IPS DF 6.9 (cell line): ENCODE measurements at places on chromosomes 1 and 21.
A peak's percentile ranks its signal among the peaks of the same experiment; 100 is the strongest.

GRCh38 chr1:36067871-36068270, 16.0 kb upstream of the TEKT2 start:
- no peak for DNase-seq

- no peak for DNase-seq
Observed at GRCh38 chr1:9858293-9859035, 34.7 kb upstream of the CLSTN1 start.

DNA sequence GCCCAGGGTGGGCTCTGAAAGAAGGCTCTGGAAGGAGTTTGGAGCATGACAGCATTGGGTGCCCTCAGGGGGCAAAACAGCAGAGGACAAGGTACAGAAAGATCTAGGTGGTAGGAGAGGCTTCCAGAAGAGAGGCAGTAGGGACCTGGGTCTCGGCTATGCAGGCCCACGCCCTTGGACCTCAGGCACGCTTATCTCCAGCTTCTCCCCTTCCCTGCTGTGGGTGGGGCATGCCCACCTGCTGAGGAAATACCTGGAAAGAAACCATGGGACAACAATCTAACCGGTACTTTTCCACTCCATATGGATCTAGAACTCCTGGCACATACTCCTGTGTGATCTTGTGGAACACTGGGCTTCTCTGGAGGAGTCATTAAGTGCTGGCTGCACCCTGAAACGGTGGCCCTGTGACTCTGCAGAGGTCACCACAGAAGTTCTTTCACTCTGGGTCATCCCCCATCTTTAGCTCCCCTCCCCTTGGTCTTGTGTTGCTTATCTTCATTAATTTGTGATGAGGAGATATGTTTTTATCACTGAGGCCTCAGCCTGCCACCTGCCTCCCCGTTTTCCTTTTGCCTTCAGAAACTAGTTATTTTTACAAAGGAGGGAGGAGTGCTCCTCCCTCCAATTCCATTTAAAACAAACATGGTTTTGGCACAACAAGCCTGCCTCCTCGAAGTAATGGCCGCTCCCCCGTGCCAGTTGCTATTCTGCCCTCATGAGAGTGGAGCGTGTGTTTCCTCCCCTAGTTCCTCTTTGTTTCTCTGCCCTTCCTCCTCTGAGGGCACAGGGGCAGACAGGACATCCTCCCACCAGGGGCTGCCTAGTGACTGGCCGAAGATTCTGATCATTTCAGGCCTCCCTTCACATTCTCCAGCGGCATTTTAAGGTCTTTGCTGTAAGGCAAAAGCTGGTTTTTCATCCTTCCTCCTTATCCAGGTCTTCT, 78.0 kb upstream of the ATP5PO start:
- DNase-seq, result no peak

GRCh38 chr1:24850328-24850920, 79.7 kb downstream of the RUNX3 start:
- DNase-seq, result no peak

- no peak for DNase-seq
Observed at GRCh38 chr1:37476460-37477197, 2.2 kb downstream of the ZC3H12A start.

DNA sequence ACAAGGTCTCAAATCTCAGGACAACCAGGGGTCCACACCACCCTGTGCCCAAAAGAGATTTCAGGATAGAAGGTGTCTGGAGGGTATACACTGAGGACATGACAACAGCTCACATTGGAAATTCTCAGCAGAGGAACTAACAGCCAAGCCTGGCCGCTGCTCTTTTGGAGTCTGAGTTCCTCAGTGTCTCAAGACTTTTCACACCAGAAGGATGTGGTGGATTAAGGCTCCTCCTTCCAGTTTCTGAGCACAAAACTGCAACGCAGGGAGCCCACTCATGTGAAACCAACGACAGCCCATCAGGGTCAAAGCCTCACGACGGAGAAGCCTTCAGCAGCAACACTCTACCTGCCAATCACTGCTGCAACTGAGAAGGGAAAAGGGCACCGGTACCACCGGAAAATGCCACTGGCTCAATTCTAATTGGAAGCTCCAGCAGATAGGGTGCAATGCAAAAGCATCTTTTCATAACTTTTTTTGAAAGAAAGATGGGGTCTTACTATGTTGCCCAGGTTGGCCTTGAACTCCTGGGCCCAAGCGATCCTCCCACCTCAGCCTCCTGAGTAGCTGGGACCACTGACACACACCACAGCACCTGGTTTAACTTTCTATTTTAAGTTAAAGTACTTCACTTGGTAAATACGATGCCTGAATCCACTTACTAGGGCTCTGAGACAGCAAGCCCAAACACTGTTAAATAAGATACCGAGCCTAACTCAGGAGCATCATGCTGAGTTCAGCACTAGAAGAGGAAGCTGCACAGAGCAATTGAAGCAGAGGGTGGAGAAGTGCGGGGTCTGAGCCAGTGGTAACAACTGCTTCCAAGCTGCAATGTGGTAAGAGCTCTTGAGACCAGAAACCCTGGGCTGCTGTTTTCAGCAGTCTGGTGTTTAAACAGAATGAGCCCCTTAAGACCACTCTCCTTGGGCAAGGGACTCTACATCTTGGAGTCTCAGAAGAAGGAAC, 7.8 kb downstream of the CAPZB start:
- DNase-seq, result no peak

DNA sequence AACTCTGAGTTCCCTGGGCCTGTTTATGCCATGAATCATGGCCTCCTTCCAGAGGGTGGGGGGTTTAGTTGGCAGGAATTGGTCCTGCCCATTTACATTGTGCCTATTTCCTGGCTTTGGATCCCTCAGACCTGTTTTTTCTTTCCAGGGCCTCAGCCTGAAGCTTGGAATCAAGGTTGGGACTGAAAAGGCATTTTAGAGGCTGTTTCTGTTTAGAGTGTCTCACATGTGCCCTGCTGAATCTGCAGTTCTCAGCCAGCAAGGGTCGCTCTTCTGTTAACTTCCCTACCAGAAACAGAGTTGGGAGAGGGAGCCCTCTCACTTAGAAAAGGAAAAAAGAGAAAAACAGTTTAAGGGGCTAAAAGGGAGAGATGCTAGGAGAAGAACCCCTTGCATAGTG, 191.1 kb downstream of the PTPRC start:
- peak; percentile 13 for DNase-seq

DNA sequence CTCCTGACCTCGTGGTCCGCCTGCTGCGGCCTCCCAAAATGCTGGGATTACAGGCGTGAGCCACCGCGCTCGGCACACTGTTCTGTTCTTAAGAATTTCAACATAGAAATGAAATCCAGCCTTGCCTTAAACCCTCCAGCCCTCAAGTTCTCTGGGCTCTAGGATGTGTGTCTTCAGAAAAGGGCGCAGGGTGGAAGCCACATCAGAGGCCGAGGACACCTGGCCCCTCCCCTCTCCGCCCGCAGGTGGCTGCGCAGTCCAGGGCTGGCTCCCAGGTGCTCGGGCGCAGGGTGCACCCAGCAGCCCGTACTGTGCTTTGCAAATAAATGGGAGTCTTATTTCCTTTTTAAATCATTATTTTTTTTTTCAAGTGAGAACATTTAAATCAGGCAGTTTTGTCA, 2.0 kb upstream of the C1orf174 start:
- no peak for DNase-seq

GRCh38 chr1:245753807-245754206, 599.0 kb downstream of the KIF26B start:
- no peak for DNase-seq

GRCh38 chr1:51093581-51093980, 8.4 kb upstream of the C1orf185 start:
- DNase-seq, result no peak

GRCh38 chr1:44348061-44348485, 7.0 kb downstream of the ERI3 start:
- DNase-seq, result no peak

- no peak for DNase-seq
Observed at GRCh38 chr1:172497230-172497629, 35.7 kb upstream of the SUCO start.

- no peak for DNase-seq
Observed at GRCh38 chr1:39694026-39694425, 2.8 kb upstream of the HPCAL4 start.

GRCh38 chr1:153659175-153659534, 652 bp downstream of the SNAPIN start:
- DNase-seq, result no peak

GRCh38 chr1:58392083-58392482, 154.4 kb downstream of the OMA1 start:
- no peak for DNase-seq

DNA sequence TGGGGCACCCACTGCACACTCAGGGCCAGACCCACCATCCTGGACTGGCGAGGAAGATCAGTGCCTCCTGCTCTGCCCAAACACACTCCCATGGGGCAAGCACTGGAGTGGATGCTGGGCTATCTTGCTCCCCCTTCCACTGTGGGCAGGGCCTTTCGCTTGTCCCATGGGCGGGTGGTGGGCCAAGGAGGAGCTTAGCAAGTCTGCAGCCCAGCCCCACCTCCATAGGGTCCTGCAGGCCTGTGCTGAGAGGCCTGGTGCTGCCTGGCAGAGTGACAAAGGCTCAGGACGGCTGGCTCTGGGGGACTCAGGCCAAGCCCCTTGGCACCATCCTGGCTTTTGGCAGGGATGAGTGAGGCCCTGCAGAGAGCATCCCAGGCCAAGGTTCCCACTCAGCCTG, 89.4 kb downstream of the PTPRU start:
- no peak for DNase-seq
